ENCODE measurements at places on chromosomes 5 and 9.

DNA sequence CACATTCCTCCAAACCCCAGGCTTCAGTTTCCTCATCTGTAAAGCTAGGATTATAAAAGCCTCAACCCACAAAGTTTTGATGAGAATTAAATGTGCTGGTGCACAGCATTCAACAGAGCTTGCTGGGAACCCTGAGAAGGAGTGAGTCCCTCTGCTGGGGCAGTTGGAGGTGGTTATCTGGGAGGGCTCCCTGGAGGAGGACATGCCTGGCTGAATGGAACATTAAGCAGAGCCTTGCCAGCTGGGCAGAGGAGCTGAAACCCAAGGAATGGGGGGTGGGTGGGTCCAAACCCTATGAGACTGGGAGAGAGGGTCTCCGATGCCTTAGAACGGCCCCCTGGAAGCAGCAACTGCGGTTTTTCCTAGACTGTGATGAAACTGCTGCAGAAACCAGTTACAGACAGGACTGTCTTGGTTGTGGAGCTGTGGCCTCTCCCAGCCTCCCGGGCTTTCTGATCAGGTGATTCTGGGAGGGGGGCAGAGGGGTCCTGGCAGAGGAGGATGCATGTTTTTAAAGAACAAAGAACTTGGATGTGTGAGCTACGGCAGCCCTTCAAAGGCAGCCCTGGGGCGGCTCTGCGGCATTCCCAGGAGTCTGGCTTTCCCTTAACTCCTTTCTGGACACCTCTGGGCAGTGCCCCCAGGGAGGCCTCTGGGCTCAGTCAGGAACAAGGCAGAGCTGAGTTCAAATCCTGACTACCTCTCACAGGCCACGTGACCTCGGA, 20.8 kb downstream of the FIBCD1 start:
- no peak for DNase-seq

DNA sequence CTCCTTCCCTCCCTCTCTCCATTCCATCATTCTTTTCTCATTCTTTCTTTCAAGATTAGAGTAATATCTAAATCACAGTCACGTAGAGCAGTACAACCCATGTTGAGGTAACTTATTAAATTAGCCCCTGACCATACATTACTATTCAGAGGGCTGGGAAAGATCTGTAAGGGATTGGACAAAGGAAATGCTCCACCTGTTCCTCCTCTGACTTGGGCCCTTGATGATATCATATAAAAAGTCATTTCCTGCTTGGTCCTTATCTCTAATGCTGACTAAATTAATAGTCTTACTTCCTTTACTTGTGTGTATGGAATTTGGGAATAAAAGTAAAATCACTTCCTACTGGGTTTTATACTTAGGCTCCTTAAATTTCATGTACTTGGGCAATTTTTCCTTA, 40.8 kb downstream of the SNX18 start:
- DNase-seq, result no peak

- DNase-seq, result no peak
Observed at GRCh38 chr9:129198319-129199043, 20.4 kb upstream of the IER5L start.

DNA sequence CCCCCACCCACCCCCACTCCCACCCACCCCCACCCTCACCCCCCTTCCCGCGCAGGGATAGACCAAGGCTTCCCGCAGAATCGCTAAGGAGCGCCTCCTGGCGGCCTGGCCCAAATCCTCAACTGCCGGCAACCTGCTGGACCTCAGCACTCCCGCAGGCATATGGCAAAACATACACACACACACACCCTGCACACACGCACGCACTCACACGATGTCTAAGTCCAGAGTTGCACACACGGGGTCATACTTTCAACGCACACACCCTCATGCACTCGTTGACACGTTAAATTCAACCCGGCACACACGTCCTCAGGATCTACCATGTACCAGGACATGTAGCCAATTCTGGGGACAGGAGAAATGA, 1.7 kb downstream of the CPLX2 start:
- DNase-seq, result peak; percentile 16

DNA sequence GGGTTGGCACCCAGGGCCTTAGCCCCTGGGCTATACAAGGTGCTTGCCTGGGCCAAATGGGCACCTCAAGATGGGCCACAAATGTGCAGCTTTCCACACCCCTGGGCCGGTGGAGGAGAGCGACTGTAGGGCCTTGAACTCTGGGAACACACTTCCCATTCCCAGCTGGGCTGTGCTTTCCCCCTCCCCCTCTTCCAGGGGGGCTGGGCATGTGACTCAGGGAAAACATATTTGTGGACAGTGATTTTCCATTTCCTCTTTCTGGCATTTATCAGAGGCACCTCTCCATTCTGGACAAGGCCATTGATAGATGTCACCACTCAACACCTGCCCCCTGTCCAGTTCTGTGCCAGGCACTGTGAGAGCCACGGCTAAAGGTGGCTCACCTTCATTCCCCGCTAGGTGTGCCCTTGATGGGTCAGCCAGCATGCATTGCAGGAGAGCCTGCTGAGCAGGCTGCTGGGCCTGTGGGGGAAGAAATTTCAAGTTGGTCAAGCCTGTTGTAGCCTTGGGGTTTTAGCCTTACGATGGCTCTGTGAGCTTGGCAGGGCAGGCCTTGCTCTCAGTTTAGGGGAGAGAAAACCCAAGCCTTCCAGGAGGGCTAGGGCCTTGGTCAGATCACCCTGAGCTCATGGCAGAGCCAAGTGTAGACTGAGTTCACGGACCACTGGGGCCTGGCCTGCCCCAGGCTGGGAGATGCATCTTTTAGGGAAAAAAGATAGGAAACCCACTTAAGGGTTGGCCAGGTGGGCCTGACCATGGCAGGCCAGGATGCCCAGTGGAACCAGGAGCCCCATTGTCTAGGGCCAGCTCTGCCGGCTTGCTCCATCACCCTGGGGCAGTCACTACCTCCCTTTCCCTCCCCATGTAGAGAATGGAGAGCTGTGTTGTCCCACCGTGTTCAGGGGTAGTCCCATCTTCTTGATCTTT, 113.9 kb downstream of the DAB2IP start:
- no peak for DNase-seq

DNA sequence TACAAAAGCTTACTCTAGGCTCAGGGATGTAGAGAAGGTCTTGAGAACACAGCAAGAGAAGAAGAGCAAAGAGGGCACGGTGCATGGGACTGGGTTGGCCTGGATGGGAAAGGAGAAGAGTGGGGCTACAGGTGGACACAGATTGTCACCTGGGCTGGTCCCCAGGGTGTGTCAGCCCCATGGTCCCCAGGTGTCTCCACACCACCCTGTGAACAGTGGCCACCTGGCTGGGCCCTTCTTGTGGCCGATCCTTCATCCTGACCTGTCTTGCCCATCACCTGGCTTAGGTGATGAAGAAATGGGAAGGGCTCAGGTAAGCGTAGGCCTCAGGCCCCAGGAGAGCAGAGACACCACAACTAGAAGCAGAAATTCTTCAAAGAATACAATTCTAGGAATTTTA, 188.9 kb downstream of the TENT4A start:
- no peak for DNase-seq

GRCh38 chr9:95078939-95079338, 238.6 kb downstream of the FANCC start:
- no peak for DNase-seq

GRCh38 chr9:137879566-137880150, 2.1 kb downstream of the CACNA1B start:
- DNase-seq, result no peak

- no peak for DNase-seq
Observed at GRCh38 chr5:167271511-167271910, 1019.9 kb upstream of the WWC1 start.

GRCh38 chr5:77758141-77758938, 17.8 kb downstream of the TBCA start:
- no peak for DNase-seq

DNA sequence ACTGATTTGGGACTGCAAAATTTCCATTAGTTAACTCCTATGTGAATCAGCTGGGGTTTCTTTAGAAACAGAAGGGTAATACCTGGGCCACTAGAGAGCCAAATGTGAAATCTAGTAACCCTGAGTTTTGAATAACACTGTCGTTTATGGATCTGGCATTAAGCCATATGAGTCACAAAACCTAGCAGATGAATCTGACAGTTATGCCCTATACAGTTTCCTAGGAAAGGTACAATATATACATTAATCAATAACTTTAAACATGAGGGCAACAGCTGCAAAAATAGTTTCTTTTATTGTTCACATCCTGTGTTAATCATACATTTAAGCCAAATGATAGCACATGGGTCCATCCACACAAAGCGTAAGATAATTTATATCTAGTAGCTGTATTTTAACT, 56.9 kb downstream of the PAM start:
- DNase-seq, result no peak

DNA sequence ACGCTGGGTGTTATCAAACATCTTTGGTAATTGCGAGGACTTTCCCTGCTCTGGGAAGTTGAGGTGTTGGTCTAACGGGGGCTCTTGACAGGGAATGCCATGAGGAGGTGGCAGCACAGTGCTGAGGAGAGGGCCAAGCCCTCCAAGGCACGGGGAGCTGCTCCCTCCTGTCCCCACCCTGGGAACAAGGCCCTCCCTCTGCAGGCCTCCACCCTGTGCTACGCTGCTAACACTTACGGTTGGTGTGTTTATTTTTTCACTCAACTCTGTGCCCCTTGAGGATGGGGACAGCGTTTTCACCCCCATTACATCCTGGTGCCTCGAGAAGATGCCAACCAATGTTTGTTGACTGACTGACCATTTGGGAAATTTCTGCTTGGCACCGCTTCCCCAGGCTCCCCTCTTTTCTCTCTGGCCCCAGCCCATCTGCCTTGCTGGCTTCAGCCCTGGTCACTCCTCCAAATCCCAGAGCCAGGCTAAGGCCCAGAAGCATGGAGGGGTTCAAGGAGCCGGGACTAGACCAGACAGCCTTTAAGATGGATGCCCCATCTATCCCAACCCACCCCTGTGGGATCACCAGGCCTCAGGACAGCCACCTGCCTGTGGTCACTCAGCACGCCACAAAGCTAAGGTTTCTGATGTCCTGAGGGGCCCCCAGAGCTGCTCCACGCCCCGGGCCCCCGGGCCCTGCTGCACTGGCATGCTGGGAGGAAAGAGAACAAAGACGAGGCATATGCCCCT, 125.7 kb downstream of the BARX1 start:
- no peak for DNase-seq

DNA sequence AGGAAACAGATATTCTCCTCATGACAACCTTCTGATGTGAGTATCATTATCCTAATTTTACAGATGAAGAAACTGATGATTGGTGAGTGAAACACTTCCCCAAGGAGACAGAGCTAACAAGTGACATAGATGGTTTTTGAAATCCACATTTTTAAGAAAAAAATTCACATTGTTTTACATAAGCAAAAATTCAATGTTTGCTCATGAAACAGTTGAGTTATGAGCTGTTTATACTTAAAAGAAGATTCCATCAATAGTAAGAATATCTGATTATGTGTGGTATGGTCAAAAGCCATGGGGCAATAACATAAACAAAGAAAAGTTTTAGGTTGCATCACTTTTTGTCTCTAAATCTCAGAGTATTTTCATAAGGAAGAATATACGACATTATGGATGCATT, 167.9 kb upstream of the PAPPA start:
- DNase-seq, result no peak

GRCh38 chr9:121071370-121071755, 3.4 kb upstream of the CNTRL start:
- no peak for DNase-seq

- DNase-seq, result no peak
Observed at GRCh38 chr9:32703635-32704034, 68.2 kb upstream of the TAF1L start.

- no peak for DNase-seq
Observed at GRCh38 chr5:39140558-39141168, 66.5 kb upstream of the RICTOR start.

GRCh38 chr5:147310059-147310704, 75.4 kb downstream of the STK32A start:
- DNase-seq, result no peak

- no peak for DNase-seq
Observed at GRCh38 chr5:62419609-62420008, 7.0 kb downstream of the IPO11 start.

DNA sequence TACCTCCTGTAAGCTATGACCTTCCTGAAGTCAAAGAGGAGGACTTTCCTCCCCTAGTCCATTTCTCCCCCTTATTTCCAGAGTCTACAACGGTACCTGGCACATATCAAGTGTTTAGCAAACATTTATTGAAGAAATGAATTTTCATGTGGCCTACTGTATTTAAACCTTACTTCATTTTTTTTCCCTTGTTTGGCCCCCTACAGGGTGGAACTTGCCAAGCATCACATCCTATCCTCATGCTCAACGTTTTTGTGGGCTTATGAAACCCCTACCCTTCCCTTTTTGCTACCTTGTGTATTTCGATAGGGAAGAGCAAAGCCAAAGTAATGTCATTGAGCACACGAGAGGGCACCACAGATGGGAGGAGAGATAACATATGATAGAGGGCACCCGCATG, 1857.8 kb upstream of the WWC1 start:
- DNase-seq, result no peak

DNA sequence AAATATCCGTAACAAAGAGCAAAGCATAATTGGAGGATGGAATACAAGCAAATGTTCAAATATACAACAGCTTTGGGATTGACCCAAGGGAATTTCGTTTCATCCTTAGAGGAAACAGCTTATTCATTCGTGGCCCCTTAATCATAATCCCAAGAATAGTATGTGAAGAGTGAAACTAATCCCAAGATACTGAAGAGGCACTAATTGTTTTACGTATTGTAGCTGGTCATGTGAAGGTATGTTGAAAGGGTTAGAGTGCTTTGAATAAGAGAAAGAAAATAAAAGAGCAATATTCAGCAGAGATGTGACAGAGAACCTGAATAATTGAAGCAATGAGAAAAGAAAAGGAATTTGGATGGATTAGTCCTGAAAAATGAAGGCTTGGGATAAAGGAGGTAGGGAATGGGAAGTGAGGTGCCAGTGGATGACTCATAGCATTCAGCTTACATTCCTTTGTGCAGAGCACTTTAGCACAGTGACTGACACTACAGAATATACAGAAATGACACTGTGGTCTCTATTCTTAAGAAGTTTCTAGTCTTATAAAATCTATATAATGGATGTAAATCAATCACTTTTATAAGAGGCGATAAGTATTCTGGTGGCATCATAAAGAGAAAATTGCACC, 221.9 kb downstream of the TLR4 start:
- DNase-seq, result no peak

DNA sequence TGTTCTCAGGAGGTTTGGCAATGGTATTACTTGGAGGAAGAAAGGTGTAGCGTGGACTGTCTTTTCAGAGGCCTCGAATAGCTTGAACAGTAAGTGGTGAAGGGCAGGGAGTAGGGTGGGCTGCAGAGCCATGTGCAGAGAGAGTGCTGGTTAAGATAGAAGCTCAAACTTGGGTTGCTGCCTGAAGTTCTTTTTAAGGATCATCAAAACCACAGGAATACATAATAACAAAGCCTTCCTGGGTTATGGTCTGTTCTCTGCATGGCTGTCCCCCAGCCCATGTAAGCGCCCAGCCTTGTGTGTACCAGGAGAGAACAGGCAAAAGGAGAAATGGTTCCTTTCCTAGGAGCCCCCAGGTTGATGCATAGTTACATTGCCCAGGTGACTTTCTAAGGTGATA, 43.9 kb downstream of the RCL1 start:
- DNase-seq, result no peak

DNA sequence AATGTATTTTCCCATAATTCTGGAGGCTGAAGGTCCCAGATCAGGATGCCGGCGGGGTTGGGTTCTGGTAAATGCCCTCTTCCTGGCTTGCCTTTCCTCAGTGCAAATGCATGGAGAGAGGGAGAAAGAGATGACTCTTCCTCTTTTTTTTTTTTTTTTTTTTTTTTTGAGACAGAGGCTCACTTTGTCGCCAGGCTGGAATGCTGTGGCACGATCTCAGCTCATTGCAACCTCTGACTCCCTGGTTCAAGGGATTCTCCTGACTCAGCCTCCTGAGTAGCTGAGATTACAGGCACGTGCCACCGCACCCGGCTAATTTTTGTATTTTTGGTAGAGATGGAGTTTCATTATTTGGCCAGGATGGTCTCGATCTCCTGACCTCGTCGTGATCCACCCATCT, 300.0 kb upstream of the TAS2R1 start:
- DNase-seq, result no peak
